Fibroblast of skin of back (primary cell): ENCODE measurements at places on chromosomes 12 and 14.

- DNase-seq, result peak; percentile 84
Measured at GRCh38 chr12:88562846-88563582, 17.3 kb downstream of the KITLG start.

DNA sequence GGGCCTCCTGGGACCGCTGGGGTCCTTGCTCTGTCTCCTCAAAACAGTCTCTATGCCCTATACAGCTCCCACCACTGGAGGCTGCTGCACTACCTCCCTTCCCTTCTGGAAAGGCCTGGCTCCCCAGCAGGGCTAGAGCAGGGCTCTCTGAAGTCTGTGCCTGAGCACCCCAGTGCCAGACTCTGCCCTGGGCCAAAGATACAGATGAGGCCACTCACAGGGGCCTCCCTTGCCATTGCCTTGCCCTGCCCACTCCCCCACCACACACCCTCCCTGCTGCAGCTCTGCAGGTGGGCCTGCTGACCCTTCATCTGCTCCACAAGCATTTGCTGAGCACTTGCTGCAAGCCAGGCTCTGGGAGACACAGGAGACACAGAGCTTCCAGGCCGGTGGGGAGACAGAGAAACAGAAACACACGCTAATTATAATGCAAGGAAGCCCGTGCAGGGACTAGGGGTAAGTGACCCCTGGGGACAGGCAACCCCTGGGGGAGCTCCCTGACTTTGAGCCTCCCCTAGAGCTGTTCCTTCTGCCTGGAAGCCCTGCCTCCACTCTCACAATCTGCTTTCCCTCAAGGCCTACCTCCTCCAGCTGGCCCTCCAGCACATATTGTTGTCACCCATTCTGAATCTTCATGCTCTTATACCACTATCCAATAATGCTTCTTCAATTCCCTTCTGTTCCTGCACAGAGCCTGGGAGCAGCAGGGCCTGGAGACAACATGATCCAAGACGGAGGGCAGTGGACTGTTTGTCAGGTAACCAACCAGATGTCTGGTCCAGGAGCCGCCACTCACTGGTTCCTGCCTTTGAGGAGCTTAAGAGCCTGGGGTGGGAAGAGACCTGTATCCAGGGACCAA lies 32.6 kb upstream of the PNMA1 start:
- DNase-seq, result no peak

GRCh38 chr12:96196781-96197180 lies 2.6 kb downstream of the ELK3 start:
- peak; percentile 37 for DNase-seq

- no peak for DNase-seq
Measured at GRCh38 chr12:6110006-6110405, 14.5 kb downstream of the VWF start.

DNA sequence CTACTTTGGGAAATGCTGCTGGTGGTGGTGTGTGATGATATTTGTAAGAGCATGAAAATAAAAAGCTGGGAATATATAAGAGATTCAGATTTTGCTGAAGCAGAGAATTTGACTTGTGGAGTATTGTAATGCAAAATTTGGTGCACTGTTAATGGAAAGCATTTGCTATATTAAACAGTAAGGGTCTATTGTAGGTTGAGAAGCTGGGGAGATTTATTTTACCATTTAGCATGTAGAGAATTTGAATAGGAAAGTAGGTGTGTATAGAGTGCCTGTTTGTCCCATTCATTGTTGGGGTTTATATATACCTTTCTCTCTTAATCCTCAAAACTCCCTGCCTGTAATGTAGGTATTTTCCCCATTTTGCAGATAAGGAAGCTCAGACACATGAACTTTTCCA lies 48.4 kb downstream of the CRADD start:
- no peak for DNase-seq

DNA sequence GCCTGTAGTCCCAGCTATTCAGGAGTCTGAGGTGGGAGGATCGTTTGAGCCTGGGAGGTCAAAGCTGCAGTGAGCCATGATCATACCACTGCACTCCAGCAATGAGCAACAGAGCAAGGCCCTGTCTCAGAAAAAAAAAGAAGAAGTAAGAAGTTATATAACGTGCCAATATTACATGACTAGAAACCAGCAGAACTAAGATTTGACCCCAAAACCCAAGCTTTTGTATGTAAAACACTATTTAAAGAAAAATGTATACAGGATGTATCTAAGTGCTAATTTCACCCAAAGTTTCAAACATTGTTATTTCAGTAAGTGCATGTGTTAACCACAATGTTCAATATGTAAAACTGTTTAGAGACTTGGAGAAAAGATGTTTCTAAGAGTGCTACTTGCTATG lies 94.7 kb downstream of the SLC5A8 start:
- no peak for DNase-seq

GRCh38 chr12:92162079-92162478 lies 16.4 kb upstream of the BTG1 start:
- no peak for DNase-seq

DNA sequence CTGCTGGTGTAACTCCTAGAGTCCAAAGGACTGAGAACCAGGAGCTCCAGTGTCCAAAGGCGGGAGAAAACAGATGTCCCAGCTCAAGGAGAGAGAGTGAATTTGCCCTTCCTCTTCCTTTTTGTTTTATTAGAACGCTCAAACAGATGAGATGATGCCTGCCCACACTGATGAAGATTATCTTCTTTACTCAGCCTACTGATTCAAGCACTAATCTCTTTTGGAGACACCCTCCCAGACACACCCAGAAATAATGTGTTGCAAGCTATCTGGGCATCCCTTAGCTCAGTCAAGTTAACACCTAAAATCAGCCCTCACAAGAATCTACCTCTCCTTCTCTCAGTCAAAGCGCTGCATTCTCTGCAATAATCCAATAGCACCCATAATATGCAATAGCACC lies 78.2 kb upstream of the BCL2L14 start:
- DNase-seq, result no peak

GRCh38 chr12:662566-663292 lies 516 bp downstream of the NINJ2 start:
- DNase-seq, result no peak

- peak; percentile 82 for DNase-seq
Measured at GRCh38 chr12:58917699-58918468, 2.4 kb downstream of the LRIG3 start.

DNA sequence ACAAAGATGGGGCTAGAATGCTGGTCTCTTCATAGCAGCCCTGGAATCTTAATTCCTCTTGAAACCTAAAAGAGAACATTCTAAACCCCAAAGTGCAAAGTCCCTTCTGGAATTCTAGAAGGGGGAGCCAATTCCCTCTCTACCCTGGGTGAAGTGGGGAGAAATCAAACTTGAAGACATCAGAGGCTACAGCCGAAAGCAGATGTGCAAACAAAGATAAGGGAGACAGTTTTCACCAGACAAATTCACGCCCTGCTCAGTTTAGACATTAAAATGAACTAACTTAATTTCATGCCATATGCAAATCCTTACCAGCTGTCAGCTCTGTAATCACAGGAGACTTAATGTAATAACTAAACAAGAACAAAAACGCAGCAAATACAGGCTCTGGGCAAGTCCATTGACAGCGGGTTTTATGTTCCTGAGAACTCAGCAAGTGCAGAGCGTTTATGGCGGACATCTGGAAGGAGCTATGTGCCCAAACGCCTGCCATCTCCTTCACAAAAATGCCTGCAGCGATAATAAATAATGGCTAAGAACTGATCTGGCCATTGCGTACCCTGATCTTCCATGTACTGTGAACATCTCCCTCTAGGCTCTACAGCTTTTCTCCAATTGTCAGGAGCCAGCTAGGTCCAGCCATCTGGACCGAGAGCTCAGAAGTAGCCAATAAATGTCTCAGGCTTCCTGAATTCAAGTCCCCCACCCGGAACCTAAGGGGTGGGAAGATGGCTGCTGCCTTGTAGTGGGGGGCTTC lies 19.1 kb upstream of the FICD start:
- no peak for DNase-seq

GRCh38 chr12:120065472-120065871 lies 51.1 kb downstream of the RAB35 start:
- no peak for DNase-seq

DNA sequence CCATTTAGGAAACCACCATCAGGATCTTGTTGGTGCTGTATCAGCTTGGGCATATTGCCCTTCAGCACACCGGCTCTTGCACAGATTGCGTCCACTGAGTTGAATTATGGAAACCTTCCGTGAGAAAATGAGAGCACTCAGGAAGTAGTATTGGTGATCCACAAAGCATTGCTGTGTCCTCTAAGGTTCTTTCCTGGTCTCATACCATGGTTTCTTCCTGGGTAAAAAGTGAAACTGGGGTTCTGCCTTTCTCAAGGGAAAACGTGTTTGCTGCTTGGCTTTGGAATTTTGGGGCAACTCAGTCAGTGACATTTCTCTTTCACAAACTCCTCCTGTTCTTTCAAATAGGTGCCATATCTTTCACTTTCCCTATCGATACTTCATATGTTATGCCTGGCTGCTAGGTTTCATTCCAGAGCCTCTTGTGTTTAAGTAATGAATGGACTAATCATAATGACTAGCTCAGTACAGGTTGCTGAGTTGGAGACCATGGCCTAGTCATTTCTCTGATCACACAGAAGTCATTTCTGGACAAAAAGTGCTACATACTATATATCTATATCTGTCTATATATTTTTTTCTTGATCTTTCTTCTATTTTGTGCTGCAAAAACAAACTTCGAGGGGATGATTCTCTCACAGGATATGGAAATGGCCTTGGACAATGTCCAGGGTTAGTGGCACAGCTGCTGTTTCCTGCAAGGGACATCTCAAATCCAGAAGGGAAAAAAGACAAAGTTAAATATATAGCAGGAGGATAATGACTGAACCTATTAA lies 423.4 kb downstream of the ZFP36L1 start:
- DNase-seq, result no peak

DNA sequence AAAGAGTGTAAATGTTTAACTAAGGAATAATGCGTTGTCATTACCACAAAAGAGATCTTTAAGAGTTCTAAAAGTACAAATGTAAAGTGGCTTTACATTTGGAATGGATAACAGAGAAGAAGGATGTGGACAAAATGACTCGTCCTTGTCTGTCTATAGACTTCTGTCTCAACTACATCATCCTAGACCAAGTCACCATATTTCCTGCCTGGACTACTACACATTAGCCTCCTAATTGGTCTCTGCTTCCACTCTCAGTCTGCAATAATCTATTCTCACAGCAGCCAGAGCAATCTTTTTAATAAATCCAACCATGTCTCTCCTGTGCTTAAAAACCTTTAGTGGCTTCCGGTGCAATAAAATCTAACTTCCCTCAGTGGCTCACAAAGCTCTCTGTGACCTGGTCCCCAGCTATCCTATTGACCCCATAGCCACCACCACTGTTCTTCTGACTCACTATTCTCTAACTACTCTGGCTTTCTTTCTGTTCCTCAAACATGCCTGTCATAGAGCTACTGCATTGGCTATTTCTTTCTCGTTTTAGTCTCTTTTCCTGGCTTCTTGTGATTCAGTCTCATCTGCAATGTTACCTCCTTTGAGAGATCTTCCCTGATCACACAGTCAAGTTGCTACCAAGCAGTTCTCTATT lies 91.1 kb downstream of the MYF5 start:
- DNase-seq, result peak; percentile 14

DNA sequence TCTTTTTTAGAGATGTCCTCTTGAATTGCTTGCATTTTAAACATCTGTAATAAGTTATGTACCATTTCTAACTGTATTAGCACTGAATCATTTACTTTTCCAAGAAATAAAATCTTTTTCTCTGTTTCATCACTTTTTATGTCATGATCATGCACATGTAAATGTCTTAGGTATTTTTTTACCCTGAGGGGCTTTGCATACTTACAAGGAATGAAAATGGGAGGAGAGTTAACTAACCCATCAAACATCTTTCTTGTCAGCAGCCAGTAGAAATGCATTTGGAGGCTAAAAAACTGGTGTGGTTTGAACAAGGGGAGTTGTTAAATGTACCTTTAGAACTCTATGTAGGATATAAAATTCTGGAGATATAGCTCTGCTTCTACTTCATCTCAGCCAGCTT lies 1080.3 kb downstream of the GALC start:
- peak; percentile 17 for DNase-seq

DNA sequence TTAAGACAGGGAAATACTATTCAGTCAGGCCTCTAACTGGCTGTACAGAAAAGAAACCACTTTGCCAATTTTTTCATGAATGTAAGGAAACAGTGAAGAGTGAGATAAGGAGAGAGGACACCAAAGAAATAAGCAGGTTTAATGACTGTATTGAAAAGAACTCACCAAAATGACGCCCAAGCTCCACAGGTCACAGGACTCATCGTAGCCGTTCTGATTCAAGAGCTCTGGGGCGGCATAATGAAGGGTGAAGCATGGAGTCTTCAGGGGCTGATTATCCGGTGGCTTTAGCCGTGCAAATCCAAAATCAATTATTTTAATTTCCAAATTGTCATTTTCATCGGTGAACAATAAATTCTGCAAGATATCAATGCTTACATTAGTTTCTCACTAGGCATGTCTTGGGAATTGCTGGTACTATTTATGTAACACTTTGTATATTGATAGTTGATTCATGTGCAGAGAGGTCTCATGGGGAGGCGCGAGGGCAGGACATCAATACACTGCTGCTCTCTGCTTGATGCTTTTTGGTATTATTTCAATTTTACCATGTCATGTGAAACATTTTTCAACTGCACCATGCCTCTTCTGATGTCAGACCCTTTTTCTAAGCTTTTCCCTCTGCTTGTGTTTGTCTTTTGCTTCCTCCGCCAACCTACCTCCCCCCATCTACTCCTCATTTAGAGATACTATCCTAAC lies 74.2 kb upstream of the TTC7B start:
- no peak for DNase-seq

GRCh38 chr12:12803186-12803585 lies 10.0 kb upstream of the DDX47 start:
- DNase-seq, result peak; percentile 78

GRCh38 chr12:90515199-90516175 lies 439.5 kb downstream of the CCER1 start:
- DNase-seq, result peak; percentile 56

DNA sequence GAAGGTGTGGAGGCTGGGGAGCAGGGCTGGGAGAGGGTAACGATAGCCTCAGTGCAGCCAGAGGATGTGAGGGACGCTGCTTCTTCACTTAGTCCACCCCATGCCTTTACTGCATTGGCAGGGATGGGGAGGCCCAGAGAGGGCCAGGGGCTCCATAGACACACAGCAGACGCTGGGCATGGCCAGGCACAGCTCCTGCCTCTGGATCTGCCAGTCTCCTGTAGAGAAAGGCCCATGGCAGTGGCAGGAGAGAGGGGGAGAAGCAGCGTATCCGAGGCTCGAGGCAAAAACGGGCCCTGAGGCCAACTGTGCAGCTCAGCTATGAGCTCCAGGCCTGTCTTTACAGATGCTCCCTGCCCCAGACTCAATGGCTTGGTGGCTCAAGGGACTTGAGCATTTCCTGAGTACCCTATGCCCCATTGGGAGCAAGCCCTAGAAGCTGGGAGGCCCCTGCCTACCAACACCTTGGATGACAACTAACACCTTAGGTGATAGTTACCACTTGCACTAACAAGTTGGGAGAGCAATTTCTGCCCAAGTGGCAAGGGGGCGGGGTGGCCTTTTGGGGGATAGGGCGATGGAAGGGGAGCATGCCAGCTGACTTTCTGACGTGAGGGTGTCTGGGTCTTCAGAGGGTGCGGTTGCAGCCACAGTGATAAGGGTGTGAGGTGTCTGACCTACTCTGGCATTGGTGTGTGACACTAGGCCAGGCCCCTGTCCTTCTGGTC lies 5.0 kb upstream of the LBHD2 start:
- no peak for DNase-seq
